ENCODE measurements at places on chromosomes 4 and X.
A peak's percentile ranks its signal among the peaks of the same experiment; 100 is the strongest.

DNA sequence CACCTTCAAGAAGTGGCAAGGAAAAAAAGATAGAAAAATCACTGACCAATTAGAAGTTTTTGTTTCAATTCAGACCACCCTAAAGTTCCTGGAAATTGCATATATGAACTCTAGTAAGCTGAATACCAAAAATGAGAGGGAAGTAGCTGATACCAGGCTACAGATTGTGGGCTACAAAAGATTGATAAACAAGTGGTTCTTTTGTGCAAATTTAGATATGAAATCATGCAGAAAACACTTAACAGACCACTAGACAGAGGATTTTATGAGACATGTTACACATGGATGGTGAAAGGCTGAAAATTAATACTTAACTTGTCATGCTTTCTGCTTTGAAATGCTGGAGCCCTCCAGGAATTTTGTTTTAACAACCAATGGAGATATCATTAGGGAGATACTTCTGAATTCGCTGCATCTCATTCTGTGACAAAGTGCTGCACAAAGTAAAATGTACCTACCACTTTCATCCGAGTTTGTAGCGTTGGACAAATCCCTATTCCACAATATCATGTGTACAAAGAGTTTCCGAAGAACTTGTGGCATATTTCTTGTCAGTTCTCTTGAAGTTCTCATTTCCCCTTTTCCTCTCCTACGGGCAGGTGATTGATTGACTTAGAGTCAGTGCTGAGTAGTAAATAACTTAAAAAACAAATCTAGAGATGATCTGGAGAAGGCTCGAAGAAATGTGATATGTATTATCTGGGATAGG is 235.0 kb downstream of the PALLD start:
- no peak for DNase-seq

DNA sequence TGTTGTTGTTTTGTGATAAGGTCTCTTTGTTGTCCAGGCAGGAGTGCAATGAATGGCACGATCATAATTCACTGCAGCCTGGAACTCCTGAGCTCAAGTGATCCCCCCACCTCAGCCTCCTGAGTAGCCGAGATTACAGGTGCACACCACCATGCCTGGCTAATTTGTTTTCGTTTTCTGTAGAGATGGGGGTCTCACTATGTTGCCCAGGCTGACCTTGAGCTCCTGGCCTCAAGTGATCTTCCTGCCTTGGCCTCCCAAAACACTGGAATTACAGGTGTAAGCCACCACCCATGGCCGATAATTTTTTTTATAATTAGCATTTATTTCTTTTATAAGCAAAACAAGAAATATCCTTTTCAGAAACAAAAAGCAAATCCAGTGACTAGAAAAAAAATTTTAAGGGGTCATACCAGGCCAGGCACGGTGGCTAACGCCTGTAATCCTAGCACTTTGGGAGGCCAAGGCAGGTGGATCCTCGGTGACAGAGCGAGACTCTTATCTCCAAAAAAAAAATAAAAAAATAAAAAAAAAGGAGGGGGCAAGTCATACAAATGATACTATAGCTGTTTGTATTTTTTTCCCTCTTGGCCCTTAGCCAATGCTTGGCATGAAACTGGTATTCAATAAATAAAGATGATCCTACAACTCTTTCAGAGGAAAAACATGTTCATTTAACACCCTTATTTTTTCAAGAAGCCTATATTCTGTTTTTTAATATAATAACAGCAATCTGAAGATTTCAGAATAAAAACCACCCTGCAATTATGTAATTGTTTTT is 3.4 kb downstream of the PLAC8 start:
- no peak for DNase-seq

- DNase-seq, result no peak
Observed at GRCh38 chr4:65515646-65516045, 154.6 kb downstream of the EPHA5 start.

- DNase-seq, result no peak
Observed at GRCh38 chrX:103373581-103373980, 2.8 kb upstream of the BEX3 start.

DNA sequence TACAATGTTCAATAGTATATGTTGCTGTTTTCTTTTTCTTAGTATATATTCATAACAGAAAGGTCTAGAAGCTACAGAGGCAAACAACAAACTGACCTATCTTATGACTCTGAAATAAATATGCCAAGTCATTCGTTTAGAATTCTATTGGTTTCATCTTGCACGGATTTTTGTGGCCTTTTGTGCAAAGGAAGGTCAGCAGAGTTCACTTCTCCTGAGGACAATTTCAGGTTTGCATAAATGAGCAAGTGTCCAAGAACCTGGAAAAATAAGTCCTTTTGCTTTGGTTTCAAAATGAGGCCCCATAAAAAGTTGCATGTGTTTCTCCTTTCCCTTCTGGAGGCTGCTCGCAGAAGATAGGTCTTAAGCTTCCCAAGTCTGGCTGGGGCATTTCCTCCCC is 156.9 kb downstream of the APBB2 start:
- no peak for DNase-seq

- no peak for DNase-seq
Observed at GRCh38 chrX:97616883-97617530, 733.3 kb downstream of the RPA4 start.

DNA sequence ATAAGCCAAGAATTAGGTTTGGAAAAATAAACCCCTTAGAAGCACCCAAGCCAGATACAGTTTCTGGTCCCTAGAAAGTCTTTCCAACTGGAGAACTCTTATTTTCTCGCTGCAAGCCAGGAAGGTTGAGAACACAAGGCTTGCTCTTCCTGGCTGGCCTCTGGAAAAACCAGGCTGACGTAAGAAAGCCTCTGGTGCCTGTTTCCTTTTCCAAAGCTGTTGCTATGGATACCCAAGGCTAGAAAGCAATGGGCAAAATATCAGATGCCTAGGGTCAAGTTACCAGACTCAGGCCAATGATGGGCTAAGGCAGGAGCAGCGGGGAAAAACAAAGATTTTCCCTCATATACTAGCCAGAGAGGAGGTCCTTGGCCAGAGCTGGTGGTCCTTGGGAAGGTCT is 281.6 kb downstream of the KLHL13 start:
- DNase-seq, result no peak

GRCh38 chr4:174177536-174177935 is 105.9 kb downstream of the FBXO8 start:
- no peak for DNase-seq

GRCh38 chr4:174591243-174592021 is 69.1 kb upstream of the HPGD start:
- no peak for DNase-seq

DNA sequence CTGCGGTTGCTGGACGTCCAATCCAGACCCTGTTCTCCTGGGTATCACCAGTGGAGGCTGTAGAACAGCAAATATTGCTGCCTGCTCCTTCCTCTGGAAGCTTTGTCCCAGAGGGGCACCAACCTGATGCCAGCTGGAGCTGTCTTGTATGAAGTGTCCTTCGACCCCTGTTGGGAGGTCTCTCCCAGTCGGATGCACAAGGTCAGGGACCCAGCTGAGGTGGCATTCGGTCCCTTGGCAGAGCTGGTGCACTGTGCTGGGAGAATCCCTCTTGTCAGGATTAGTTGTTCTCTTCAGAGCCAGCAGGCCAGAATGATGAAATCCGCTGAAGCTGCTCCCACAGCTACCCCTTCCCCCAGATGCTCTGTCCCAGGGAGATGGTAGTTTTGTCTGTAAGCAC is 110.3 kb upstream of the ZXDB start:
- DNase-seq, result no peak

GRCh38 chrX:26651755-26652154 is 435.8 kb downstream of the MAGEB5 start:
- no peak for DNase-seq

DNA sequence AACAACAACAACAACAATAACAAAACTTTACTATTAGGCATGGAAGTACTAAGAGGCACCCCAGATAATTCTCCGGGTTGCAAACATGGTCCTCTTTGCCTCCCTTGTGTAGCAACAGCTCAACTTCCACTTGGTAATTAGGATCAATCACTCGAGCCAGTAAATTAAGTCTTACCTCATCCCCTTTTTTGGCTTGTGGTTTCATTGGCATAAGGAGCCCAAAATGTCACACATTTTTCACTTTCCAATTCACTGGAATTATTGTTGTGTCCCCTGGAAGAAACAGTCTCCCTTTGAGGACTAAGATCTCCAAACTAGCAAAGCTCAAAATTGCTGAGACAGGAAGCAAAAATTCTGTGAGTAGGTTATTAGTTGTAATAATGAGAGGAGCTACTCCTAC is 49.2 kb upstream of the HSD17B10 start:
- DNase-seq, result no peak

- no peak for DNase-seq
Observed at GRCh38 chrX:19683358-19683757, 168.1 kb upstream of the MAP3K15 start.

GRCh38 chrX:18424482-18425198 is 768 bp upstream of the CDKL5 start:
- DNase-seq, result peak; percentile 1

DNA sequence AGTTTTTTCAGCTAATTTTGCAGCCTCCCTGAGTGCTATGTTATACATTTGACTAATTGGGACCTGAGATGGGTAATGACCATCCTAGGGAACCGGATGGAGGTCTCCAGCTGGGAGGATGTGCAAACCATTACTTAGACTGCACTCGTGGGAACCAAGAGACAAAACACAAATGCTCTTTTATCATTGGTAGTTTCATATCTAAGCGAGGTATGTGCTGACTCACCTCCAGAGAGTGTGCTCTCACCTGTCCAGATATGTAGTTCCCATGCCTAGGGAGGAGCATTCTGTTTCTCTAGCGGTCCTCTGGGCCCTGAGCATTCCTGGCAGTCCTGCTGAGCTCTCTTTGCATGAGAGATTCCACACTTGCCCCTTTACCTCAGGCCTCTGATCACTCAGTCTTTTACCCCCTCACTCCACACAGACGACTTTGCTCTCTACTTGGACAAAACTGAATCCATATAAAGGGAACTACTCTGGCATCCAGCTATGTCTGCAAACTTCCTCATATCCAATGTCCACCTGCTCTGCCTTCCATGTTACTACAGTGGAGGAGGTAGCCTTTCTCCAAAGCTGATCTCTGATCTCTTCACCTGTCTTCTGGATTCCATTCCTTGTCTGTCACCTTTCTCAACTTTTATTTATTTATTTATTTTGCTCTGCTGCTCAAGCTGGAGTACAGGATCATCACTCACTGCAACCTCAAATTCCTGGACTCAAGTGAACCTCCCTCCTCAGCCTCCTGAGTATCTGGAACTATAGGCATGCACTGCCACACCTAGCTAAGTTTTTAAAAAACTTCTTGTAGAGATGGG is 88.4 kb downstream of the LRP2BP start:
- no peak for DNase-seq

GRCh38 chrX:34437586-34437985 is 219.5 kb downstream of the TMEM47 start:
- DNase-seq, result no peak

DNA sequence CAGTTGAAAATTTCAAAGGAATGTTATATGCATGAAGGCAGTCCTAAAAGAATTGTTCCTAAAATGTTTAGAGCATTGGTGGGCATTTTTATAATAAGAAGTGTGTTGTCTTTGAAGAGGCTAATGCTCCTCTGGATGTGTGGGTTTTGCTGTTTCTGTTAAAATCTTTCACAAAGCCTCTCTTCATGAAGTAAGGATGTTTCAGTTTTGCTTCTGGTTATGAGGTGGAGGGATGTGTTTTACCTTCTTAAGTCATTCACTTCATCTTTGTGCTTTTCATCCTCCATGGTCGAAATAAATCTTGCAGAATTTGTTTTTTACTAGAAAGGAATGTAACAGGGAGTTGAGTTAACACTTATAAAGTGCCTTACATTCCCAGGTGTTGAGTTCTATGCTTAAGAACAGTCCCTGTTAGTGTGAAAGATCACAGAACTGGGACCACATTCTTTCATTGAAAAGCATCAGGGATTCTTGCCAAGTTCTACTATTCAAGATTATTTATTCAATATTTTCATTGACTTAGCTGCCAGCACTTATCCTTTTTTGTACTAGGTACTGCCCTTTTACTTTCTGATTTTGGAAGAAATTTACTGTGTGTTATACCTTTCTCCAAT is 21.1 kb downstream of the FHIP1A start:
- no peak for DNase-seq

- DNase-seq, result no peak
Observed at GRCh38 chrX:46727441-46727840, 31.5 kb downstream of the SLC9A7 start.

- DNase-seq, result no peak
Observed at GRCh38 chrX:6226596-6227452, 1.8 kb downstream of the NLGN4X start.

DNA sequence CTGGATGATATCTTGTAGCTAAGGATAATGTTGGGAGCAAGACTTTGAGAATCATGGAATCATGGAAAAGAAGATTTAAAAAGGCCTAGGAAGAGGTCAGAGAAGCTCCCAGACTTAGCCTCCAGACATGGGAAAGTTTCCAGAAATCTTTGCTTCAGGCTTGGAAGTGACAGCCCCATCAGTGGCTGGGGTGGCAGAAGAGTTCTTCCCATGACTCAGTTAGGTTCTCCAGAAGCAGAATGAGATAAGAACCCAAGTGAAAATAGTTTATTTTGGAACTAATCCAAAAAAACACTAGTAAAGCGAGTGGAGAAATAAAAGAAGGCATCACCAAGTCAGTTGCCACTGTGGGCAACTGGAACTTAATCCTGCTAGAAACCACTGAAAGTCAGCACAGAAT is 506.9 kb downstream of the MID1IP1 start:
- no peak for DNase-seq
